ENCODE measurements at places on chromosomes 5 and 9. TPM values are rescaled to one million over a fixed set of nuclear protein-coding genes. Genes with fewer than 3 reads are reported as not detected.

SLC26A2 gene
- polyA plus RNA-seq, result 3.2 TPM

TRIP13 gene
- 0.63 TPM for polyA plus RNA-seq

TJP2 gene
- 1.6 TPM for polyA plus RNA-seq

DNA sequence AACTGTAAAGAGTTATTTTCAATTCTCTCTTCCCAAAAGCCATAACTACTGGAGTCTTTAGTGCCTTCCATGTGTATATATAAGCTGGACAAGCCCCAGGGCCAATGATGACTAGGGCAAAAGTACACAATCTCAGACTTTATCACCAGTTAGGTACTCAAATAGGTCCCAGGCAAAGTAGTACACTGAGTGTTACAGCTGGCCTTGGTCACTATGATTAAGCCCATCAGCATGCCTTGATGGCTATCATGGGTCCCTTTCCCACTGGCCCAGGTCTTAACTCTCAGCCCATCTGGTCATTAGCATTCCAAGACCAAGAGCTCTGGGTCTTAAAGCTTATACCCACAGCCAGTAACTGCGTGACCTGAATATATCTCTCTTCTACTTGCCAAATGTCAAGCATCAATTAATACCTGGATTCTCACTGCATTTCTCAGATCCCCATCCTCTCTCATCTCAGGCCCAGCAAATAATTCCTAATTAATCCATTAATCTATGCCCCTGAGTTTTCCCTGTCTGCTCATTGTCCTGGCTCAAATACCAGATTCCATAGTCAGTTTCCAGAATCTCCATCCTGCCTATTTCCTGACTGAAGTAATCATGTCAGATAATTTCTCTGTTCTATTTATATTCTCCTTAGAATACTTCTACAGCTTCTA is 62.3 kb downstream of the NR6A1 start:
- no peak for DNase-seq

DNA sequence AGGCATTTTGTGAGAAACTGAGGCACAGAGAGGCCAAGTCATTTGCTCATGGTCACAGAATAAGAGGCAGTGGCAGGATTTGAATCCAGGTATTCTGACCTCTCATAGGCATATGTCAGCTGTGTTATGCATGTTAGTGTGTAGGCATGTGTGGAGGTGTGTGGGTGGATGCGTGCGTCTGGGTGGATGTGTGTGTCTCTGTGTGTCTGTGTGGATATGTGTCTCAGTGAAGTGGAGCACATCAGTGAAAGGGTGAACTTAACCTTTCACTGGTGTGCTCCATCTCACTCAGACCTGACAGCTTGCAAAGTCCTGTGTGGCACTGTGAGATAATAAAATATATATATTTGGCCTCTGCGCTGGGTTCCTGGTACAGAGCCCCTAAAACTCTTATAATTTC is 32.0 kb upstream of the SMU1 start:
- DNase-seq, result no peak

DNA sequence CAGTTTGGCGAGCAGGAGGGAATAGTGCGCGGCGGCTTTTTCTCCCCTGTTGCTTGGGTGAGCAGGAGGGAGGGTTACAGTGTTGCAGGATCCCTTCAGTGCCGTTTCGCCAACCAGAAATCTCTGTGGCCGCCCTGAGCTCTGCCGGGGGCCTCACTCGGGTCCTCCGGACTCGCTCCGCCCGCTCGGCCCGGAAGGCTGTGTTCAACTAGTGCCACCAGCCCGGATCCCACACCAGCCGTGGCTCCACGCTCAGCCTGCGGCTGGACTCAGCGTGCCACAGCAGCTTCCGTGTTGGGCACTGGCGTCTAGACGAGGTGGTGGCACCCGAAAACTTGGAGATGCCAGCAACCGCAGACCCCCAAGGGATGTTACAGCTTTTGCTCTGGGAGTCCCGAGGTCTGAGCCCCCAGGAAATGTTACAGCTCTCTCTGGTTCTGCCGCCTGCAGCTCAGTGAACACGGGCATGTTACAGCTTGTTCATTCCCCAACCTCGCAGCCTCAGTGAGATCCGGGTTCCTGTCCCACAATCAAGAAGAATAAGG is 16.0 kb upstream of the OR13C9 start:
- DNase-seq, result no peak

DNA sequence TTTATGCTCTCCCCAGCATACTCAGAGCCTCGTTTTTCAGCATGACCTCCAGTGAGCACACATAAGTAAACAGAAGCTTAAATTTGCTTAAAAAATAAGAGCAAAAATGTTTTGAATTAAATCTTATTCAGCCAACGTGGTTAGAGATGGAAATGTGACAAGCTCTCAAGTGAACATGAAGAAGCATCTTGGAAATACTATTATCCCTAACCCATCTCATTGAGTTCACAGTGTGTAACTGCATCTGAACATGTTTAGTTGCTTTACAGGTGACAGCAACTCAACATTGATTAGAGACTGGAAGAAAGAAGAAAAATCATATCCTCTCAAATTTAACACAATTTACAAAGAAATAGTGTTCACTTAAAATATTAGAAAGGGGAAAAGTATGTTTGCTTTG is 1785.1 kb downstream of the MAT2B start:
- no peak for DNase-seq

DNA sequence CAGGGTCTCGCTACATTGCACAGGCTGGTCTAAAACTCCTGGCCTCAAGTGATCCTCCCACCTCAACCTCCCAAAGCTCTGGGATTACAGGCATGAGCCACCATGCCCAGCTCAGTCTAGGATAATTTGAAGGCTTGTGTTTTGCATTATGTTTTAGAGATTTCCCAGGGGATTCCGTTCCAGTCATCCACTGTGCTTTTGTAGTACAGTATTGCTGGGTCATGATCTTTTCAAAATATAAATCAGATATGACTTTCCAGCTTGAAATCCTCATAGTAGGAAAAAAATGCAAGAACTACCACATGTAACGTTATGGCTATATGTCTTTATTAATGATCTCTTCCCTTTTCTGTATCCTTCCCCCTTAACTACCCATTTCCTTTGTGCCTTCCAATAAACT is 338.1 kb downstream of the PRELID2 start:
- no peak for DNase-seq

- DNase-seq, result peak; percentile 21
These were observed 52.7 kb upstream of the TJP2 start for GRCh38 chr9:69121155-69122081.

Measured in naive thymus-derived CD4-positive, alpha-beta T cell (primary cell).